Activated CD8-positive, alpha-beta memory T cell treated with anti-CD3 and anti-CD28 coated beads for 4 hours (primary cell): ENCODE measurements at places on chromosomes 4 and X.

DNA sequence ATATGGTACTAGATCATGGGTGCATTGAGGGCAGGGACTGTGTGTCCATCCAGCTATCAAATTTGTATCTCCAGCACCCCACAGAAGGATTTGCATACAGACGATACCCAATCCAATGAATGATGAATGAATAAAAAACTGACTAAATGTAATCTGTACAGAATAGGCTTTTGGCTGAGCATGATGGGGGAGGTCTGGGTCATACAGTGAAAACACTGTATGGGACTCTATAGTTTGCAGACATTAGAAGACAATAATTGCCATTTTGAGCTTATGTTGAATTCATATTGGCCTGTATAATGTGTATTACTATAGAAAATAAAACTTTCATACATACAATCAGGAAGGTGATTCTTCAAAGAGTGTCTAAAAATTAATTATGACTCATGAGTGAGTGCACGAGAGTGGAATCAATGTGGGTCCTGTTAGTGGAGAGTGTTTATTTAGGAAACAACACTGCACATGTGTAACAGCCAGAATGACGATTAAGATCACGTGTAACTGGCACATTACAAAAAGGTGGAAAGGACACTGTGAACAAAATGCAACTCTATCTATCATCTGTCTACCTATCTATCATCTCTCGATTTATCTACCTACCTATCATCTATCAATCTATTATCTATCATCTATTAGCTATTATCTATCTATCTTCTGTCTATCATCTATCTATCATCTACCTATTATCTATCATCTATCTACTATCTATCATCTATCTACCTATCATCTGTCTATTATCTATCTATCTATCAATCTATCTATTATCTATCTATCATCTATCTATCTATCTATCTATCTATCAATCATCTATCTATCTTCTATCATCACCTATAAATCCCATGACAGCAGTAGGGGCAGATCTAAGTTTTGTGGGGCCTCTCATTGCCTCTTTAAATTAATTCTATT, 201.3 kb downstream of the PTTG2 start:
- DNase-seq, result no peak

DNA sequence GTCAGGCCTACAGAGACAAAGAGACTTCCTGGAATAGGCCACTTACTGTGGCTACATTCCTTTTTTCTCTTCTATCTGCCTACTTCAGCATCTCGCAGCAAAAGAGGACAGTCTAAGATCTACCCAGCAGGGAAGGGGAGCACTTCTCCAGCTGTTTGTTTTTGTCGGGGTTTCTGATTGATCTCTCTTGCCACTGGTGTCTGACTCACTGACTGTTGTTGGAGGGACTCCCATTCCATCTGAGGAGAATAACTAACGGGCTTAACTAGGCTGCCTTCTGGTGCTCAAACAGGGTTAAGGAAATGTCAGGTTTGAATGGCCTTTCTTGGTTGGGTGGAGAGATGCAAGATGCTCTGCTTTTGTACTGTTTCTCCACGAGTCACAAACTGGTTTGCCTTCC, 100.2 kb upstream of the TMEM164 start:
- no peak for DNase-seq

GRCh38 chr4:84677093-84677492, 94.2 kb downstream of the CDS1 start:
- no peak for DNase-seq

GRCh38 chr4:124437853-124438495, 274.6 kb downstream of the ANKRD50 start:
- no peak for DNase-seq

DNA sequence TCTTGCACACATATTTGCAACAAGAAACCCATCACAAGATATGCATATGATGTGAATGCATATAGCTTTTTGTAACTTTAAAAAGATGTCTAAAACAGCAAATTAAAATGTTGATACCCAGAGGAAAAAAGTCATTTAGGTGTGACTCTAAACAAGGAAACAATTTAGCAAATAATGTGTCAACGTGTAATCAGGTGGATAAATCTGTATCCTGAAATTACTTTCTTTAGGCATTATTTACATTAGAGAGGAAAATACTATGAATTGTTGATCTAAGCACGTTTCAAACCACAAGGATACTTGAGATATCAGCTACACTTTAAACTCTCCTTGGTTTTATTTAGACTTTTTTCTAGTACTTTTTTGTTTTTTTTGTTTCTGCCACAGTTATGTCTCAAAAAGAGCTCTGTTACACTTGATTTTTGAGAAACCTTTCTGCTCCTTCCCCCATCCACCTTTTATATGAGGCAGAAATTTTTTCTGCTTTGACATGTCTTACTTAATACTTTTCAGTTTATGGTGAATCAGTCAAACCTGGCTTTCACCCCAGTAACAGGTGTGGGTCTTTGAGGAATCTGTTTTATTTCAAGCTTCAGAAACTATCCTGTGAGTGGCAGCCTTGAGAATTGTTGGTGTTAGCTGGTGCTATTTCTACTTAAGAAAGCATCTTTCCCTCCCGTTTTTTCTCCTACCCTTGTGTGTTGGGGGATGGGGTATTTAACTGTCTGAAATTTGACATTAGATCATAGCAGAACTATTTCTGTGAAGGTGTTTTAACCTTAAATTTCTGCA, 1.9 kb downstream of the NPNT start:
- no peak for DNase-seq

DNA sequence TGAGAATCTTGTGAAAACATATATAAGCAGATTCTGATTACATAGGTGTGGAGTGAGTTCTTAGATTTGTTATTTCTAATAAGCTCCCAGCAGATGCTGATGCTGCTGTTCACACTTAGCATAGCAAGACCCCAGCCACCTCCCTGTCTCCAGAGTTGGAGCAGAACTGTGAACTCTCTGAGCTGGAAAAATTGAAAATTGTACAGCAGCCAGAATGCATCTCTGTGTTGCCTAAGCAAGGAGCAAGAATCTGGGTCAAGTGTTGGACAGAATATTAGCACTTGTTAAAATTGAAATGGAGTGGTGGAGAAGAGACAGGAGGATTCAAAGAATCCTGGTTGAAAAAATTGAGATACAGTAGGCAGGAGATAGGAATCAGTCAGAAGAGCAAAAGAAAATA, 146.6 kb upstream of the FAM47C start:
- no peak for DNase-seq

DNA sequence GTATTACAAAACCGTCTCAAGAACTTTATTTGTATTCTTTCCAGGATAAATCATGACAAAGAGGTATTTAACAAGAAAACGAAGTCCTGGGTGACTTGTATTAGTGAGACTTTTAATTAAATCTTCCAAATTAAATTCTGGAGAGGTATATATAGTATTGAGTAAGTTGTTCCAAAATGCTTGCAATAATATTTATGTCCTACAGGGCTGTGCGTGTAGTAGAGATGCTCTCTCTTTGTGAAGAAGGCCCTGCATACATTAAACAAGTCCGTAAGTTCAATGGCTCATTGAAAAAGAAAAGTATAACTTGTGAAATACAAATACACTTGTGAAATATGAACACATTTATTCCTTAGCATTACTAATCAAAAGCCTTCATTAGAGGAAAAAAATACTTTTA, 211.4 kb downstream of the ARHGAP24 start:
- DNase-seq, result no peak

- DNase-seq, result no peak
These were observed 1080.4 kb upstream of the INTU start for GRCh38 chr4:126552321-126552720.

GRCh38 chr4:38762560-38762959, 20.2 kb downstream of the TLR10 start:
- DNase-seq, result no peak

- no peak for DNase-seq
These were observed 47.6 kb upstream of the TMEM131L start for GRCh38 chr4:153418558-153418957.

GRCh38 chr4:120730777-120731320, 191.7 kb downstream of the PRDM5 start:
- DNase-seq, result no peak

- no peak for DNase-seq
These were observed 12.2 kb downstream of the PAICS start for GRCh38 chr4:56448301-56448700.

- DNase-seq, result no peak
These were observed 7.0 kb upstream of the FGFBP1 start for GRCh38 chr4:15945516-15945915.

DNA sequence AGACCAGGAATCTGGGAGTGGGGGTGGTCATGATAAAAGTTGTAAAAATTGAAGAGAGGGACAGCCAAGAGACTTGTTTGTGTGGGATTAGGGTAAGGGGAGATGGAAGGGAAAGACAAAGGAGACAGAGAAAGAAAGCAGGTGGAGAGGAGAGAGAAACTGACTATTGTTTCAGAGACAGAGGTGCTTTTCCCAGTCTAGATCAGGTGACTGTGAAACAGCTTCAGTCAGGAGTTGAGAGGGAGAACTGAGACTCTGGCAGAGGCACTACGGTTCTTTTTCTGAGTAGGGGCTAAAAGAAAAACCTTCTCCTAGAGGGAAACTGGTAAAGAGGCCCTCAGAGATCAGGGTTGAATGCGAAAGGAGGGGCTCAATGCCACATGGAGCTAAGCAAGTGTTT, 106.4 kb downstream of the KDR start:
- no peak for DNase-seq
